ENCODE measurements at places on chromosomes 12 and 14.

- DNase-seq, result no peak
Measured at GRCh38 chr12:21884936-21885335, 56.3 kb downstream of the ABCC9 start.

GRCh38 chr12:24730489-24730896 is 218.4 kb downstream of the BCAT1 start:
- no peak for DNase-seq

DNA sequence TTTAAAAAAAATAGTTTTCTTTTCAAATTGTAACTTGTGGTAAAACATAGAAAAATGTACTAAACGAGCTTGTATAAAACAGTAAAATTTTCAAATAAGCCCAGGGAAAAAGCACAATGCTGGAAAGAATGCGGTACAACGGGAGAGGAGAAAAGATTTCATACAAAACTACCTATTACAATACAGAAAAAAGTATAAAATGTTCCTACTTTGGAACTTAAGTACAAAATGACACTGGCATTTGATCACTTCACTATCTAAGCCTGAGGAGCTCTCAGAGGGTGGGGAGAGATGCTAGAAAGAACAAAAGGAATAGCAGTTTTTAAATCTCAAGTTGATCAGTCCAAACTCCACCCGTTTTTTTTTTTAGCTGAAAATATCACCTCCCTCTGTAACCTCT is 39.5 kb upstream of the COL2A1 start:
- DNase-seq, result no peak

DNA sequence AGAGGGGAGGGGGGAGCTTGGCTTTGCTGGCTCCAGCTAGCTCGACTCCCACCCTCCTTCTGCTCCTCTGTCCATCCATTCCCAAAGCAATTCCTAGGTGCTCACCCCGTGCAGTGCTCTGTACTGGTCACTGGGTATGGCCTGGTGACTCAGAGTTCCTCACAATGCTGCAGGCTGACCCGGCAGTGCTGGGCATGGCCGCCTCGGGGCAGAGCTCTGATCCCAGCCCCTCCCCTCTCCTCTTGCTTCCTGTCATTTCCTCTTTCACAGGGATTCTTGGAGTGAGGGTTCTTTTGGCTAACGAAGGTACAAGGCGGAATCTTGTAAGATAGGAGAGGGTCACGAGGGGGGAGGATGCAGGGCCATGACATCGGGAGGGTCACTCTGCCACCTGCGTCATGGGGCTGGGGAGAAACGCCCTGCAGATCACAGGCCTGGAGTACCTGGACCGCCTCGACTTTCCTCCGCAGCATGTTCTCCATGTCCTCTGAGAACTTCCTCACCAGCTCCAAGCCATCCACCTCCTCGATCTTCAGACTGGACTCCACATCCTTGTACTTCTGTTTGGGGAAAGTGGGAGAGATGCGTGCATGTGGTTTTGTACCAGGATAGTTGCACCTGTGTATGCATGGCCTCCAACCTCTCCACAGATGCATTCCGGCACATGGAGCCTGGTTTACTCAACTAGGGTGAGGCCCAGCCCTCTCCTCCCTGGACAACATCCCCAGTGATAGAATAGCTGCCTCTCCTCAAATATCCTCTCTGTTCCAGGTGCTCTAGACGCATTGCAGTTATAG is 5.7 kb downstream of the CACNA2D4 start:
- DNase-seq, result no peak

DNA sequence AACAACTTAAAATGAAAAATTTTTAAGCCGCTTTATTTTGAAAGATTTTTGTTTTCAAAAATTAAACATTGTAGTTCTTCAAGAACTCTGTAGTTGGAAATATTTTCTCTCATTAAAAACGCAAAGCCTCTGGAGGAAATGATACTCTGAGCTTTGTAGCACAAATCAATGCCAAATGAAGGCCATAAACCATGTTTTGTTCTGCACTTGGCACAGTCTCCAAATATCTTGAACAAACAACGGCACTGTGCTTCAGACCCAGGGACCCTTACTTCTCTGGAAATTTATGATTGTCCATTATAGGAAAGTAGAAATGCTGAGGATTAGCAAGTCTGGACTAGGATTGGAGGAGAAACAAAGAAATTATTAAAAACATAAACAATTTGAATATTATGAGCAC is 160.8 kb upstream of the BMP4 start:
- no peak for DNase-seq

Measured in HL-60 (cell line).